Stimulated activated naive B cell treated with anti-CD40 and anti-IgM and Interleukin-4, amounts not matched to agents 10 μg/mL and 1 μg/mL and 100 μg/mL, for 72 hours (primary cell): ENCODE measurements at places on chromosomes 11 and 22.

DNA sequence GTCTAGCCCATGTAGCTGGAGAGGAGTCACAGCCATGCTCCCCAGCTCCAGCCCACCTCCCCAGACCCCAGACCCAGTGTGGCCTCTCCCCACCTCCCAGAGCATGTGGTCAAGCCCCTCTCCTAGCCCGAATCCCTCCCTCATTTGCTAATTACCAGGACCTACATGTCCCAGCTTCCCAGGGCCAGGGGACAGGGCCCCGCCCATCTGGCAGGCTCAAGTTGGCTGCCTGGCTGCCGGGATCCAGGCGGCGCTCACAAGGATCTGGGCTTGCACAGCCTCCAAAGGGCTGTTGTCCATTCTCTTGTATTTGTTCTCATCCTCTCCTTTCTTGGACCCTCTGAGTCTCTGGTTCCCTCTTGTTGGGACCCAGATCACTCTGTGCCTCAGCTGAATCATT, 4.6 kb upstream of the MIF start:
- no peak overlapping the region for H3K27ac ChIP-seq
- peaks cover 9% of the 10 kb centered on the region for H3K4me1 ChIP-seq
- no peaks in the 10 kb centered on the region for H3K27me3 ChIP-seq
- DNase-seq: no peak
- H3K4me3 ChIP-seq: no peak overlapping the region

DNA sequence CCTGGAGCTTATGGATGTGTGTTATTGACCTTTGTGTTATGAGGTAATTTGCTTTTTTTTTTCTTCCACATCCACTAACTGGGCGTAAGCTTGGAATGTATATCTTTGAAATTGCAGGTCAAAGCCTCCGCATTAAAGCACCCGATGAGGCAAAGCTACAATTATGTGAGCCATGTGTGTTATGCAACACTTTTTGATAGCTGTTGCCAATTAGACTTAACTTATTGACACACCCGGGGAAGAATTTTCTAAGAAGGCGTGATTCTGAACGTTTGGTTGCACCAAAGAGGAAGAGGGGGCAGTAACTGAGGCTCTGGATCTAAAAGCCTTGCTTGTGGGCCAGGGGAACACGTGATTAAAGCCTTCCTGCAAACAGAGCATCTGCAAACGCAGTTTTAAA, 610 bp upstream of the TEX12 start:
- no peak overlapping the region for H3K4me3 ChIP-seq
- peaks cover 5% of the 10 kb centered on the region for H3K36me3 ChIP-seq
- no peak for DNase-seq
- no peak overlapping the region for H3K27ac ChIP-seq

DNA sequence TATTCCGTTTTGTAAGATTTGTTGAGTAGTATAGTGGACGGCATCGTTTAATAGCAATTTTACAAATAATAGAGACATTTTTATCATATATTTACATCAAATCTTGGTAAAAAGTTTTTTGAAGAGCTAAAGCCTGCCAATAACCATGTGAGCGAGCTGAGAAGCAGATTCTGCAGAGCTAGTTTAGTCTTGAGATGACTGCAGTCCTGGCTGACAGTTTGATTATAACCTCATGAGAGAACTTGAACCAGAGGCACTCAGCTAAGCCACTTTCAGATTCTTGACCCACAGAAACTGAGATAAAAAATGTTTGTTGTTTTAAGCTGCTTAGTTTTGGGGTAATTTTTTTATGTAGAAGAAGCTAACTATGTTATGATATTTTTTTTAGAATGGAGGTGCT, 78.9 kb downstream of the PDE3B start:
- peaks cover 1% of the 10 kb centered on the region for H3K36me3 ChIP-seq
- no peak overlapping the region for H3K4me3 ChIP-seq
- no peak overlapping the region for H3K27ac ChIP-seq
- H3K4me1 ChIP-seq: no peaks in the 10 kb centered on the region

GRCh38 chr11:108364159-108364558, 103.2 kb downstream of the C11orf65 start:
- H3K4me3 ChIP-seq: no peak overlapping the region
- H3K27ac ChIP-seq: peak overlapping the region; percentile 11
- no peak for DNase-seq
- H3K27me3 ChIP-seq: no peaks in the 10 kb centered on the region
- H3K36me3 ChIP-seq: peaks cover 54% of the 10 kb centered on the region

DNA sequence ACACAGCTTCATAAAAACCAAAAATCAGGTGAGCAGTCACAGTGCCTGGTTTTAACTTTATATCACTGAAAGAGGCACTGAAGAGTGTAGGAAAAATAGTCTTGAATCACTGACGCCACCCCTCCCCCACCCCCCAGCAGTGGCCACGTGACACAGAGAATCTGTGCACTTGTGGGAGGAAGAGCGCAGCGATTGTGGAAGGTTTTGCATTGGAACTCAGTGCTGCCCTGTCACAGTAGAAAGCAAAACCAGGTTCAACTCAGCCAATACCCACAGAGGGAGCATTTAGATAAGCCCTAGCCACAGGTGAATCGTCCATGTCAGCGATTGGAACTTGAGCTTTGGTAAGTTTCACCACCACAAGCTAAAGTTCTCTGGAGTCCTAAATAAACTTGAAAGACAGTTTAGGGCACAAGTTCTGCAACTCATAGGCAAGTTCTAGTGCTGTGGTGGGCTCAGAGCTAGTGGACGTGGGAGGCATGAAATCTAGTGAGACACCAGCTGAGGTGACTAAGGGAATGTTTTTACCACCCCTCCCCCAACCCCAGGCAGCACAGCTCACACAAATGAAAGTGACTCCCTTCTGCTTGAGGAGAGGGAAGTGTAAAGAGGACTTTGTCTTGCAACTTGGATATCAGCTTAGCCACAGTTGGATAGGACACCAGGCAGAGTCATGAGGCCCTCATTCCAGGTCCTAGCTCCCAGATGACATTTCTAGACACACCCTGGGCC, 13.3 kb downstream of the OR52B2 start:
- no peaks in the 10 kb centered on the region for H3K4me1 ChIP-seq
- H3K27ac ChIP-seq: no peak overlapping the region
- no peaks in the 10 kb centered on the region for H3K36me3 ChIP-seq

DNA sequence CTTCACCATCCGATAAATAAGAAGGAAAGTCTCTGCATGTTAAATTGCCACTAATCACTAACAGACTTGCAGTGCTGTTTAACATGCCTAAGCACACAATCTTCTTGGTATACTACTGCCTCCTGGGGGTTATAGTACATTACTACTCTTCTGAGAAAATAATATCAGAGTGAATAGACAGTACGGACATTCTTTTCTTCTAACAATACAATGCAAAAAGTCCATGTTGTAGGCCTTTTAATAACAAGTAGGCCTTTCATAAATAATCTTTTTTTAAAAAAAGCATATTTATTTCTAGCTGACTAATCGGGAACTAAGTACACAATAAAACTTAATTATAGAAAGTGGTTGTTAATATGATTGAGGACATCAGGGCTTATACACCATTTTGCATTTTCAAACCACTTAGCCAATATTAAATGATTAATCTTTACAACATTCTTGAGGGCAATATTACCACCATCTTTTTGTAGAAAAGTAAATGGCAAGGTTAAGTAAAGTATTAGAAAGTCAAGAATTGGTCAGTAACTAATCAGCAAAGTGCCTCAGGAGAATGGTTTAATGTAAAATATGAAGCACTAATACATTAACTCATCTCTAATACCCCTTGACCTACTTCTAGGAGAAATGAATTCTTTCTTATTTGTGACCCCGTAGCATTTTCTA, 84.7 kb downstream of the TTC28 start:
- no peaks in the 10 kb centered on the region for H3K36me3 ChIP-seq
- no peak overlapping the region for H3K4me3 ChIP-seq
- no peaks in the 10 kb centered on the region for H3K4me1 ChIP-seq
- no peaks in the 10 kb centered on the region for H3K27me3 ChIP-seq
- no peak overlapping the region for H3K27ac ChIP-seq

DNA sequence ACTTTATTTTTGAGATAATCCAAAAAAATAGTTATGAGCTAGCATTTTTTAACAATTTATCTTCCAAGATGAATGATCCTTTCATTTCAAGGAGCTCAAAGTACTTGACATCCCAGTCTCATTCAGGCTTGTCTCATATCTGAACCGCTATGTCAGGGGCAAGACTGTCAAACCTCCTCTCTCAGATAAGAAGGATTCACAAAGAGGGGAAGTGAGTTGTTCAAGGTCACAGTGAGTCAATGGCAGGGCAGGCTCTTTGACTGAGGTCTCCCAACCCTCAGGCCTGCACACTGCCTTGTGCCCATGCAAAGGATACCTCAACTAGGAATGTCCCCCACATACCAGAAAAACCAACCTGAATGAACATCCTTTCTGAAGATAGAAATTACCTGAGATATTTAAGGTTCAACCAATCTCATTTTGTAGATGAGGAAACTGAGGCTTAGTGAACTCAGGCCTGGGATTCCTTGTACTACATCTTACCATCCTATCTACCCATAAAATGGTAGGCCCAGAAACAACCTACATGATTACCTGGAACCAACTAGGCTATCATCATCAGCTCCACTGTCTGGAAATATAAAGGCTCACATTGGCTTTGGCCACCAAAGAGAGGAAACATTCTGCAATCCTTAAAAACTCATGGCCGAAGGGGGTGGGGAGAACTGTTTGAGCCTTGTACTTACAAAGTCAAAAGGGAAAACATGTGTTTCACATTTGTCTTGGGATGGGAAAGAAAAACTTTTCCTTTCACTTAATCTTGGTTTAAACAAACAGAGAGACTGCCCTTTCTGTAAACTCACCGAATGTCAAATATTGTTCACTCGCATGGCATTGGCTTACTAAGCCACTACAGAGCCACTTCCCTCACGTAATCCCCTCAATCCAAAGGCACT, 51.1 kb downstream of the LIF start:
- no peaks in the 10 kb centered on the region for H3K27me3 ChIP-seq
- H3K4me1 ChIP-seq: peaks cover 38% of the 10 kb centered on the region
- DNase-seq: no peak
- H3K4me3 ChIP-seq: no peak overlapping the region

- no peak overlapping the region for H3K4me3 ChIP-seq
- peaks cover 46% of the 10 kb centered on the region for H3K4me1 ChIP-seq
- no peak for DNase-seq
Measured at GRCh38 chr22:30252411-30253204, 6.0 kb upstream of the LIF start.
